ENCODE measurements at places on chromosomes 7 and 10.

- DNase-seq = no peak
Observed at GRCh38 chr10:125103466-125103865, 56.9 kb downstream of the CTBP2 start.

DNA sequence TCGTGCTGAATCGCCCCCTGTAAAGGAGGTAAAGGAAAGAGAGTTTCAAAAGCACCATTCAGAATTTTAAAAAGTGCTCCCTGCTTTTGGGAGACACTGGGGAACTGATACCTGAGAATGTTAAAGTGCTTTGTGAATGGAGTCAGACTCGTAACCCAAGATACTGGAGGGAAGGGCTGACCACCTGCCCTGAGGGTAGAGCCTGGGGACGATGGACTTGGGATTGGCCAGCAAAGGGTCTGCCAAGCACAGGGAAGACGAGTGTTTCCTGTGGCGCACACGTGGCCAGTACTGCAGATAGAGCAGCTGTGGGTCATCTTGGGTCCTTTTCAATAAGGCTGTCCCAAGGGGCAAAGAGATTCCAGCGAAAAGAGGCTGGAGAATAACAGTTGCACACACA lies 1284.1 kb upstream of the AUTS2 start:
- DNase-seq = peak; percentile 48

- peak; percentile 99 for DNase-seq
Observed at GRCh38 chr10:62048919-62049623, 147.6 kb downstream of the ARID5B start.

DNA sequence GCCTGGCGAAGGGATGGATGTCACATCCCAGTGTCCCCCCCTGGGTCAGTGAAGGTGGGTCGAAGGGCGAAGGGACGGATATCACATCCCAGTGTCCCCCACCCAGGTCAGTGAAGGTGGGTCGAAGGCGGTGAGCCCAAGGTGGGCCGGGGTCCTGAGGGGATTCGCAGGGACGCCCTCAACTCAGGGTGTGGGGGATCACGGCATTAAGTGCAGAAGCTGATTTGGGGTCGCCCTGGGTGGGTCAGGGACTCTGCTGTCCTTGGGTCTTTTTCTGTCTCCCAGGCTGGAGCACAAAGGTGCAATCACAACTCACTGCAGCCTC lies 21.9 kb downstream of the ADAP1 start:
- DNase-seq = no peak

- no peak for DNase-seq
Observed at GRCh38 chr10:49300140-49300974, 1.4 kb downstream of the C10orf71 start.

GRCh38 chr7:117012284-117012683 lies 59.0 kb downstream of the ST7 start:
- no peak for DNase-seq

DNA sequence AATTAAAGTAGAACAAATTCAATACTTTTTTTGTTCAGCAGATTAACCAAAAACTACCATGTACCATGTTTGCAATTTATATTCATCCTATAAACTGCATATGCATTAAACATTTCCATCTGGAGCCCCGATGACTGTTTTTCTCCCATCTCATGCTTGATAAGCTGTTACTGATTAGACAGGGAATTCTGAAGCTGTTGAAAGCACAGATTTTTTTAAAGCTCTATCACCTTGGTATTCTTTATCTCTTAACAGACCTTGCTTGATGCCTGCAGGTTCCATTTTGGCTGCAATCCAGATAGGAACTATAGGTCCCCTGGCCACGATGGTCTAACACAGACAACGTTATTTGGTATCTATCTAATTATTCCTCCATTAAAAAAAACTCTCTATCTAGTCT lies 961.7 kb downstream of the CNTNAP2 start:
- DNase-seq = no peak

DNA sequence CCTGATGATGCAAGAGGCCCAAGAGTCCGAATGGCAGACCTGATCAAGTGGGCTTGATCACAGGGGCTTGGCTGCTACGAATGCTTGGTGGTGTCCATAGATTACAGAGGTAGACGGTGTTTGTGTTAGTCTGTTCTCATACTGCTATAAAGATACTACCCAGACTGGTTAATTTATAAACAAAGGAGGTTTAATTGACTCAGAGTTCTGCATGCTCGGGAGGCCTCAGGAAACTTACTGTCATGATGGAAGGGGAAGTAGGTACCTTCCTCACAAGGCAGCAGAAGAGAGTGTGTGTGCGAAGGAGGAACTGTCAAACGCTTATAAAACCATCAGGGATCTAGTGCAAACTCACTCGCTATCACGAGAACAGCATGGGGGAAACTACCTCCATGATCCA lies 268.9 kb upstream of the KLF6 start:
- DNase-seq = no peak
